ENCODE measurements at places on chromosomes 1 and 21. TPM values are rescaled to one million over a fixed set of nuclear protein-coding genes. Genes with fewer than 3 reads are reported as not detected.

Gene INKA2
- total RNA-seq: 3.4 TPM

- DNase-seq: no peak
Observed at GRCh38 chr1:6352138-6352563, 41.4 kb downstream of the ACOT7 start.

DNA sequence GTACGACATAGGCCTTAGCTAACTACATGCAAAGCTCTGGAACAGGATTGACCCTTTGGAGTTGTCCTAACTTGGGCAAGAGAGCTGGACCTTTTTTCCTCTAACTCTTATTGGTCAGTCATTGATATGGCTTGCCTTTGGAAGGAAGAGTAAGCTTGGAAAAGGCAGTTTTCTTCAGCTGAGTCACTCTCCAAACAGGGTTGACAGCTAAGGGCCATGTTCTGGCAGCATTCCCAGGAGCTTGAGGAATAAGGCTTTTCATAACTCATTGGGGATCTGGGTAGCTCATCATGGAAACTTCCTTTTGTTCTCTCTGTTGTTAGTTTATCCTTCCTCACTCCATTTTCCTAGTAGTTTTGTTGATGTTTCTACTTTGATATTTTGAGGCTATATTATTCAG, 14.5 kb upstream of the ERRFI1 start:
- DNase-seq: peak; percentile 95

DNA sequence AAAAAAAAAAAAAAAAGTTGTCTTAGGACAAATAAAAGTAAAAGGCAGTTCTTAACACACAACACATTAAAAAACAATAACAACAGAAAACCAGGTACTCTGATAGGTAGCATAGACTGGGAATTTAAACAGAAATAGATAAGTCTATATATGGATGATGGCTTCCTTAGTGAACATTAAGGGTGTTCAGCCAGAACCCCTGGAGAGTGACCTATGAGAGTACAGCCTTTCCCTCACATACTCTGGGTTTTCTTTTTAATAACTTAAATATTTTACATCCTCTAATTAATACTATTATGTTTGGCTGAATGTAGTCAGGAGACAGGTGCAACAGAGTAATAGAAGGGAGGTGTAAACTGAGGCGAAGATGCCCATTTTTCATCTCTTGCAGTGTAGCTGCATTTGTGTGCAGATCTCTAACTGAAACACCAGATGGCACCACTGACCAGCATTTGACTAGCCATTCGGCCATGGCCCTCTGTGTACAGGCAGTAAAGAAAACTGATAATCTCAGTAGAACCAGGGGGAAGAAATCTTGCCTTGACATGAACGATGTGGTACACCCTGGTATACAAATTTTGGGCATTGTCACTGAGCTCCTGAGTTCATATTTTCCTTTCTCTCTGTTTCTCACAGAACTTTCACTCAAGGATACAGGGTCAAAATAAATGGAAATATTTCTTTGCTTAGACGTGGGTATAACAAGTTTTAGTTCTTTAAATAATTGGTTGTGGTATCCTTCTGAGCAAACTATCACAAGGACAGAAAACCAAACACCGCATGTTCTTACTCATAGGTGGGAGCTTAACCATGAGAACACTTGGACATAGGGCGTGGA, 7.6 kb downstream of the TTF2 start:
- peak; percentile 50 for DNase-seq

- no peak for DNase-seq
Observed at GRCh38 chr21:22174746-22175145, 1176.5 kb downstream of the NCAM2 start.

- DNase-seq: no peak
Observed at GRCh38 chr1:93685918-93686317, 4.3 kb upstream of the BCAR3 start.

- DNase-seq: no peak
Observed at GRCh38 chr1:172414331-172414730, 6.2 kb upstream of the C1orf105 start.

DNA sequence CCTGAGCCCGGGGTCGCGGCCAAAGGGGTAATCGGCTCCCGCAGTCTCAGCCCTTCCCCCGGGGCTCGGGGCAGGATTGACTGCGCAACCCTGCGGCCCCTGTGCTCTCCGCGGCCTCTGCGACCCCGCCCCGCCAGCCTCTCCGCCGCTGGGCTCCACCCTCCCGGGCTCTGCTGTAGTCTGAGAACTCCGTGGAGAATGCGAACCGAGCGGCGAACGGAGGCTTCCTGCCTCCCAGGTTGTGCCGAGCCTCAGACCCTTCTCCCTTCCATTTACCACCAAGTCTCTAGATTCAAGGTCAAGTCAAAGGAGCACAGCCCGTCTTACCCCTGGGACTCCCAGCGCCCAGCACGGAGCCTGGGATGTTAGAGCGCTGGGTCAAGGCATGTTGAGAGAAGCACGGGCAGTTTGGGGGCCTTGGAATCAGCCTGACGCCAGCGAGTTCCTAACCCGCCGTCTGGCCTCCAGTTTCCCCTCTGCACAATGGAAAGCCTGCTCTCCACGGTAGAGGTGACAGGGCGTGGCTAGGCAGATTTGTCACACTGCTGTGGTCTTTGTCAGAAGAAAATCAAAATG, 3.0 kb downstream of the ATP2B4 start:
- peak; percentile 68 for DNase-seq

Gene CGN
- total RNA-seq: 1.2 TPM

DNA sequence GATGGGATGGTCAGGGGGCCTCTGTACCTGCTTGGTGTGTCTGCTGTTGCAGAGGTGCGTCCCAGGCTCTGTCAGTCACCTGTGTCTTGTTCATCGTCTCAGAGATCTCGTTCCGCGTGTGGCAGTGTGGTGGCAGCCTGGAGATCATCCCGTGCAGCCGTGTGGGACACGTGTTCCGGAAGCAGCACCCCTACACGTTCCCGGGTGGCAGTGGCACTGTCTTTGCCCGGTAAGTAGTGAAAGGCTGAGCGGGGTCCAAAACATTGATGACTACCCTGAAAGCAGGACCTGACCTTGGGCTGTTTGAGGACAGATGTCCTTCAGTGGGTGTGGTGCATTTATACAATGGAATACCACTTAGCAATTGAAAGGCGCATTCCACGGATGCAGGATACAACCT, 171.0 kb downstream of the PGBD5 start:
- DNase-seq: no peak

- no peak for DNase-seq
Observed at GRCh38 chr1:221605569-221605968, 136.3 kb downstream of the DUSP10 start.

DNA sequence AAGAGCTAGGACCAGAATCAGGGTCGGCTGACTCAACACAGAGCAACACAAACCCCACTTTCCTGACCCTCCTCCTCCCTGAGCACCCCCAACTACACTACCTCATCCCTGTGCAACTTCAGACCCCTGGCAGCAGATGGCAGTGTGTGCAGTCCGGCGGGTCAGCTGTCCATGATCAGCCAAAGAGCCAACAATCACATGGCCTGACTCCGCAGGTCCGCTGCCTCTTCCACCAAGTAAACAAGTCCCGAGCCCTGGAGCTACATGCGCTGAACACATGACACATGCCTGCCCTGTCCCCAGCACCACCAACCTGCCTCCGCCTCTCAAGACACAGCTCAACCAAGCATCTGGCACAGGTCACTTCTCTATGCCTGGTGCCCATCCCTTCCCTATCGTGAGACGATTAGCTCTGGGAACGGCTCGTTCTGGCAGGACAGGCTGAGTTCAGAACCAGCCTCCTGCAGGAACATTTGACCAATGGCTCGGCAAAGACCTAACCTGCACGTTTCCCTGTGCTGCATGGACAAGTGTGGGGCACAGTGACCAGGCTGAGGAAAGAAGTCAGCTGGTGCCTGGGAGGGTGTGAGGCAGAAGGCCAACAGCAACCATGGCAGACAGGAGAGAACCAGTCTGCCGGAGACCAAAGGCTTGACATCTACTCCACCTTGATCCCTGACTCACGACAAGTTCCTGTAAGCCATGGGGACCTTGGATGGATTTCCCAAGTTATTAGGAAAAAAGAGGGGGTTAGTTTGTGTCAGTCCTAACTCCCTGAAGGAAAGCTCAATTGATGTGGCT, 60.3 kb downstream of the CD46 start:
- DNase-seq: no peak

GRCh38 chr1:42006836-42007235, 88.1 kb upstream of the HIVEP3 start:
- DNase-seq: no peak

DNA sequence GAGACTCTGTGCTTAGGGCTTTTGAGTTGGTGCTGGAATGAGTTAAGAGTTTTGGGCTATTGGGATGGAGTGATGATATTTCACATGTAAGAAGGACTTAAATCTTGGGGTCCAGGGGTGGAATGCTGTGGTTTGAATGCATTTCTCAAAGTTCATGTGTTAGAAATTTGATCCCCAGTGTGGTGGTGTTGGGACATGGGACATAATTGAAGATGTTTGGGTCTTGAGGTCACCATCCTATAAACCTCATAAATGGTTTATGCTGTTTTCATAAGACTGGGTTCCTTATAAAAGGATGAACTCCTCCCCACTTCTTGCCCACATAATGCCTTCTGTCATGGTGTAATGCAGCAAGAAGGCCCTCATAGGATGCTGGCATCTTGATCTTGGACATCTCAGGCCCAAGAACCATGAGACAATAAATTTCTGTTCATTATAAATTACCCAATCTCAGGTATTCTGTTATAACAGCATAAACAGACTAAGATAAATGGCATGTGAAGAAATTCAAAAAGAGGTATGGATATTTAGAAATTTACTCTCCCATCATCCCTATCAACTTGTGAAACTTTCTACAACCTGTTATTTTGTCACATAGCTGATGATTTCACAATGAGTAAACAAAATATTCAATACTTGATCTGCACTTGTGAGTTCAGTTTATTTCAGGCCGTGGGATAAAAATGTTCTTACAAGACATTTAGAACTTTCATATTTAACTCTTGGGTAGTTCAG, 48.0 kb upstream of the NEK7 start:
- no peak for DNase-seq

DNA sequence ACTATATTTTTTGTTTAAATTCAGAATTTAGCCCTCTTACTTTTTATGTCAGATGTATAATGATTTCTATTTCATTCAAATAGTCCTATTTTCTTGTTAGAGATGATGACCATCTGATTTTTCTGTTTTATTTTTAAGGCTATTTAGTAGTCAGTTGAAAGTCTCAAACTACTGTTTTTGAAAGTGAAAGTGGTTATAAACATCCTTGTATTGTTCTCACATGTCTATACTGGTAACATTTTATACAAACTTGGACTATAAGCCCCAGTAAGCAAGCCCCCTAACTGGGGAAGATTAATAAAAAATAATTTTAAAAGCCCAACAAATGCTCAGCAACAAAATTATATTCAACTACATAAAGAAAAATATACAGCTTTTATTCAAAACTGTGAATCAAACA, 271.3 kb upstream of the RGS18 start:
- DNase-seq: no peak

DNA sequence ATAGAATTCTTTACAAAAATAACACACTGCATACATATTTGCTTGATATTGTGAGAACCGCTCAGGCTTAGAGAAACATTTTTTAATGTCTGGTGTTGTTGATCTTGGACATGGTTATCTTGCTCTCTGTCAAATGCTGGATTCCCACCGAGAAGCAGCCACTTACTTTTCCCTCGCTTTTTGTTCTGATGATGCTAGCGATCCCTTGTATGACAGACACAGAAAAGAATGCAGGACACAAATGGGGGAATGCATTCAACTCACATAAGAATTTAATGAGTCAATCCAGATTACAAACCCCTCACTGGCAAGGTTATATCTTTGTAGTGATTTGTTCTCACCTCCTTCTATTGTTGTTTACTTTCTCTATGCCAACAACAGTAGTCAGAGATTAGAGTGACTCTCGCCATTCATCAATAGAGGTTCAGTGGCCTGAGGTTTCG, 76.8 kb upstream of the AKT3 start:
- DNase-seq: peak; percentile 96

Gene A3GALT2
- not detected for total RNA-seq

- DNase-seq: no peak
Observed at GRCh38 chr1:197222025-197222685, 45.9 kb upstream of the CRB1 start.

DNA sequence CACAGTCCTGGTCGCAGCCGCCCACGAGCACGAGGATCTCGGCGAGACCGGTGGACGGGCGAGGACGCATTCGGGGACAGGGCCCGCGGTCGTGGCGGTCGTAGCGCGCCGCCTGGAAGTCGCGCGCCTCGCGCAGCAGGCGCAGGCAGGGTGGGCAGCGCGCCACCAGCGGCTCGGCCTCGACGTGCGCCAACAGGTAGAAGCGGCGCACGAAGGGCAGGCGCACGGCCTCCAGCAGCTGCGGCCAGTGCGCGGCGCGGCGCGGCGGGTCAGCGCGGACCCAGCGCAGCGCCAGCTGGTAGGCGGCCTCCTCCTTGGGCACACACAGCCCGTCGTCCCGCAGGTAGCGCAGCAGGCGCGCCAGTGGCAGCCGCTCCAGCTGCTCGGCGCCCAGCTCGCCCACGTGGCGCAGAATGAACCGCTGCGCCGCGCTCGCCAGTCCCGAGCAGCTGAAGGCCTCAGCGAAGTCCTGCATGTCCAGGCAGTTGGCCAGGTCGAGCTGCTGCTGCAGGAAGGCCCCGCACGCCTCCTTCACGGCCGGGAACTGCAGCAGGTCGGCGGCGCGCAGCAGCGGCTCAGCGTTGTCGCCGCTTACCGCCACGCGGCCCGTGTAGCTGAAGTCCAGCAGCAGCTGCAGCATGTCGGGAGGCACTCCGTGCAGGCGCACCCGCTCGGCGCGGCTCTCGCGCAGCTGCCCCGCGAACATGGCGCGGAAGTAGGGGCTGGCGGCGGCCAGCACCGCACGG, 573 bp downstream of the KLHL21 start:
- DNase-seq: peak; percentile 89

DNA sequence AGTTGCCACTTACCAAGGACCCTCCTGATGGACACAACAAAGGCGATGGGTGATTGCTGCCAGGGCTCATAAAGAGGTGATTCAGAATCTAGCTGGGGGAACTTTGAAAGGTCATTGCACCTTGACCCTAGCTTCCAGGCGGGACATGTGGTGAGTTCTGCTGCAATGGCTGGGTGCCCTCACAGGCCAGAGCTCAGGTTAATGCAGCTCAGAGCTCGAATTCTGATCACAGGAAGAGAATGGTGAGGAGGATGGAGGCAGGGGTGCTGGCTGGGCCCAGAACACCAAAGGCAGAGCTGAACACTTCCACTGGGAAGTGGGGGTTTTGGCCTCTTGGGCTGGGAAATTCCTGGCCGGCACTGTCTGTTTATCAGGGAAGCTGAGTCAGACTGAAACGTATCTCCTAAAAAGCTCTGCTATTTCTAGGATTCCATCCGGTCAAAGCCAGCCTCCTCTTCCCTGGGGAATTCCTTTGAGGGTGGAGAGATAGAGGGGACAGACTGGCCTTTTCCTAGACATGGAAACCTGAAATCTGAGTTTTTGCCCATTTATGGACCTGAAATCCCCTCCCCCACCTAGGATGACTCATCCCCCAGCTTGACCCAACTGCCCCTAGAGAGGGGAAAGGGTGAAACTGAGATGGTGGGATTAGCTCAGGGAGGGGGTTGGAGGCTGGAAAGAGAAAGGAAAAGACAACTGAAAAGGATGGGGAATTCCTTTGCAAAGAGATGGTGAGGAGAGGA, 27.2 kb downstream of the NUAK2 start:
- DNase-seq: peak; percentile 98

GRCh38 chr1:235607284-235607683, 42.3 kb downstream of the GNG4 start:
- DNase-seq: no peak

Gene KRTAP13-2
- total RNA-seq: not detected

- no peak for DNase-seq
Observed at GRCh38 chr1:232579466-232579865, 50.5 kb downstream of the SIPA1L2 start.

- no peak for DNase-seq
Observed at GRCh38 chr1:209770636-209771415, 13.5 kb downstream of the C1orf74 start.

GRCh38 chr1:205976708-205977401, 26.3 kb downstream of the RAB7B start:
- DNase-seq: no peak
